ENCODE measurements at places on chromosomes 3 and 15.
A peak's percentile ranks its signal among the peaks of the same experiment; 100 is the strongest.

DNA sequence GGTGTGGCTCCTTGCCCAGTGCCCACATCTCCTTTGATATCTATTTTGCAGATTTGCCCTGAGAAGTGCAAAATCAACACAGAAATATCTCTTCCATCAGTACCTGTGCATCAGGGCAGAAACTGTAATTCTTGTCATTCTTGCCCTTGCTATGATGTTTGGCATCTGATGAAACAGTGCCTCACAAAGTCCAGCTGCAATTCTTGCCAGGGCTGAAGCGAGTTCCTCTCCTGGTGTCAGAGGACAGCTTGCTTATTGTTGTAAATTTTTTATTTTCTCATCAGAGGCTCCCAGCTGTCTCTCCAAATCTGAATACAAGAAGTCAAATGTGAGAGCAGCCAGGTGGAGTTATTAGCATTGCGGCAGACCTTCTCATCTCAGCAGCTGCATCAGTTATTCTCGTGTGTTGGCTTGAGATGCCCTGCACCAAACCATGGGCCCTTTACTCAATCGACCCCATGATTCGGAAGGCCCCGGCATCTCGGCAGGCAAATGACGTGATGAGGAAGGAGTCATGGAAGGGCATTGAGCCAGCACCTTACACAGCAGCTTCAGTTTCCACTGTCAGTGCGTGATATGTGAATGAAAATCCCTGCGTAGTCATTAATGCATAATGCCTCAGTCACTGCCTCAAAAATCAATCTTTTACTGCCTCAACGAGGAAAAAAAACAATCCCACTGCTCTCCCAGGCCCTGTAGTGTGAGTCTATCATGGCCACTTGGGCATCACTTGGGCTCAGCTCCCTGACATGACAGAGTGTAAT, 93.4 kb downstream of the CCNL1 start:
- no peak for DNase-seq

- DNase-seq = no peak
Observed at GRCh38 chr3:32420126-32421038, 28.7 kb downstream of the CMTM7 start.

DNA sequence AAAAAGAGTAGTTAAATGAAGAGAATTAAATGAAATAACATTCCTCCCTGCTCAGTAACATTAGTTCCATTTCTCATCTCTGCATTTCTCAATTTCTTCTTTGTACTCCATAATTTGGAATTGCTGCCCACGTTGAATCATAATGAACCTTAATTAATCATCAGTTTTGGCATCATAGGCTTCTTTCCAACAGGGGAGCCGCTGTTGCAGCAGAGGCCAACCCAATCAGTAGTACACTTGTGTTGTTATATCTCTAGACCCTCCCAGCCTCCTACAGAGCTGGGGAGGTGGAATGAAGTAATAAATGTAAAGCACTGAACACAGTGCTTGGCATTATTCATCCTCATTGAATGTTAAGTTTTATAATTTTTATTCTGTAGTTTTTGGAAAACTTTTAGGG, 240.7 kb downstream of the CHST2 start:
- no peak for DNase-seq

- no peak for DNase-seq
Observed at GRCh38 chr15:68300115-68300940, 22.8 kb downstream of the FEM1B start.

DNA sequence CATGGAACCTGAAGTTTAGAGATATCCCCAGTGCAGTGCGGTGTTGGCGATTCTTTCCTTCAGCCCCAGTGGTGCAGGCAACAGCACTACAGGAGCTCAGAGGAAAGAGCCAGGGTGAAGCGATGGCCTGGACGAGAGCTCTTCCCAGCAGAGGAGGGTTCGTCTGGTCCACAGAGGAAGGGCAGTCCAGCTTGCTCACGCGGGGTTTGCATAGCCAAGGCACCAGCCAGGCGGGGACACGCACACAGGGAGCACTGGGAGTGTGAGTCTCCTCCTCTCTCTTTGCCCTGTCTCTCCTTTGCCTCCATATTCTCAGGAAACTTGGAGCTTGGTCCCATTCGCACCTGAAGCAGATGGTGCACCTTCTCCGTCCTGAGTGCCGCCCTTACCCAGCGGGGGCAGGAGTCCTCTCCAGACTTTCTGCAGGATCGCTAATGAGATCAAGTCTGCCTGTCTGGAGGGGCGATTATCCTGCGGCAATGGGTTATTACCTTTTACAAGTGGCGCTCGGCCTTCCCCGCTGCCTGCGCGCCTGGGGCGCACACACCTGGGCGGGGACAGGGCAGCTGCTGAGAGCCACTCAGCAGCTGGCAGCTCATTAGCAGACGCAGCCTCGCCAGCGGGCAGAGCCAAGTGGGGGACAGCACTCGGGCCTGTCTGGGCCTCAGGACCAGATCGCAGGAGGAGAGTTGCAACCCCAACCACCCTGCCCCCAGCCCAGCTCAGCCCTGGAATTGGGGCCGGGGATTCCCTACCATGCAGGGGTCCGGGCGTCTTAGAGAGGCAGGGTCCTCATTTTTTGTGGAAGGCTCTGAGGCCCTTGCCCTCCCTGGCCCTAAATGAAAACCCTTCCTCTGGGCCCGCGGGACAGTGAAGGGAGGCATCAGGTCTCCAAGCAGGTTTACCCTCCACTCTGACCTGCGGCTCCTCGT, 119.0 kb upstream of the MEF2A start:
- DNase-seq = no peak

GRCh38 chr3:160400030-160400701, 716 bp downstream of the SMC4 start:
- DNase-seq = peak; percentile 22

DNA sequence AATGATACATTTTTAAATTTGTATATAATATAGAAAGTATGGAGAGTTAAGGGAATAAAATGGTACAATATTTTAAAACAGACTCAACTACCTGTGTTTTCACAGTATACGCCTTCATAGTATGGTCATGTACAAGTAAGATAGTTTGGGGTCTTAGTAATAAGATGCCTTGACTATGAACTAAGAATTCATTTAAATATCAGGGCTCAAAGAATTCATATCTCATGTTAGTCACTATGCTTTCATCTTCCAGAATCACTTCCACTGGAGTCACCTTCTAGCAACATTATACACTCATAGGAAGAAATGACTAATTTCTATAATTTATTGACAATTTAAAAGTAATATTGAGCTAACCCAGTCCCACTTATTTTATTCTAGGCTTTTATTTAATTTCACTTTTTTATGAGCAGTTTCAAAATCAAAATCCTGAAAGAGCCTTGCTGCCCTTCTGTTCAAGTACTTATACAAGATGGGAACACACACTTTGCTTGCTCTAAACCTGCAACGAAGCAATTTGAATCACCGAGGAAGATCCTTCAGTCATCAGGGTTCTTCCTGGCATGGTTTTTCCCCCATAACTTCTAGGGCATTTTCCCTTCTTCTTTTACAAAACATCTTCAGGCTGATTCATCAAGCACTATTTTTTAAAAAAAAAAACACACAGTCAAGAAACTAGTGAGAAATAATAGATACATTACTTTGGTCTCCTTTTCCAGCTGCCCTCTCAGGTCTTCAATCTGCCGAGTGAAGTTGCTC, 94.1 kb downstream of the MYH15 start:
- DNase-seq = no peak

DNA sequence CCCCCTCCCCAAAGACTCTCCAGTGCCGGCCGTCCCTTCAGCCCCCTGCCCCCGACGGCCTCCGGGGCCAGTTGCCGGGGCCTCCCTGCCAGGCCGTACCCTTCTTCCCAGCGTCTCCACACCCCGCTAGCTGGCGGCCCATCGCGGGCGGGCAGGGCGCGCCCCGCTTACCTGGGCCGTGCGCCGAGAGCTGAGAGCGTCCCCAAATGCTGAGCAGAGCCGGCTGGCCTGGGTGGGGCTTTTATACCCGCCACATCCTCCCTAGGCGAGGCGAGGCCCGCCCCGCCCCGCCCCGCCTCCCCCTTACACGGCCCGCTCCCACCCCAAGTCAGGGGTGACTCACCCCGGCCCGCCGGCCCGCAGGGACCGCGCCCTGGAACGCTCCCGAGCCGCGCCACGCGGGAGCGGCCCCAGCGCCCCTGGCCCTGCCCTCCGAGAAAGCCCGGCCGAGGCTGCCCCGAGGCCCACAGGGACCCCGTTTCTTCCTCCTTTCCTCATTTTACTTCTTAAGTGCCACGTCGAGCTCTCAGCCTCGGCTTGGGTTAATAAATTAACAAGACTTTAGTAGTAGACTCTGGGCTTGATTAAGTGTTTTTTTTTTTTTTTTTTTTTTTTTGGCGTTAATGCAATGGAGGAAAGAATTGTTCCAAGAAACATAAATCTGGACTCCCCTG, at the start of gene ANXA2:
Gene ANXA2 (minus strand): TSS at position 215 of the 674 bp plus-strand sequence. CDS start 11,911 bp downstream, outside the sequence.
- DNase-seq = peak; percentile 38

DNA sequence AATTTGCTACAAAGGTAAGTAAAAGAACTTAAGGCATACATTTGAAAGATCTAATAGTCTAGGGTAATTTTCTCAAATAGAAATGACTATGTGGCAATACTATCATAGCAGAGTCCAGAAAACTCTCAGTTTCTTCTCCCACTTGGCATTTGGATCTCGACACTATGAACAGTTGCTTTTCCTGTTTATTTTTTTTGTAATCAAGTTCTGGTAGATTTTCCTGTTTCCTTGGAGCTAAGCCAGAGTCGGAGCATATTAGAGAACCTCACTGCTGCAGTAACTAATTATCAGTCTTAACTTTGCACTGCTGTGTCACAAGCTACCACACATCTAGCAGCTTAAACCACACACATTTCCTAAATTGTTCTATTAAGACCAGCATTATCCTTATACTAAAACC, 44.9 kb upstream of the ZNF385D start:
- DNase-seq = no peak

GRCh38 chr15:35690698-35691116, 144.7 kb upstream of the DPH6 start:
- DNase-seq = no peak

DNA sequence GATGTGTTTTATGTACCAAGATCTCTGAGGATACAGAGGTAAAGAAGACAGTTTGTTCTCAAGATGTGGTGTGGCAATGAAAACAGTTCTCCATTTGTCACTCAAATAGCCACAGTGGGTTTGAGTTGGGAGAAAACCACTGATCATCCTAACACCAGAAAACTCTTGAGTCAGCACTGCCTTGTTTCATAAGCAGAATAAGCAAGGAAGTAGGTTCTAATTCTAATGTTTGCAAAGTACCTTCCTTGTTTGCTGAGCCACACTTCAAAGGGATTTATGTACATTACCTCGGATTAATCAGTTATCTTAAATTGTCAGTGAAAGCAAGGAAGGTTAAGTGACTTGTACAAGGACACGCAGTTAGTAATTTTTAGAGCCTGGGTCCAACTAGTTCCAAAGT, 107.8 kb upstream of the BOC start:
- no peak for DNase-seq

DNA sequence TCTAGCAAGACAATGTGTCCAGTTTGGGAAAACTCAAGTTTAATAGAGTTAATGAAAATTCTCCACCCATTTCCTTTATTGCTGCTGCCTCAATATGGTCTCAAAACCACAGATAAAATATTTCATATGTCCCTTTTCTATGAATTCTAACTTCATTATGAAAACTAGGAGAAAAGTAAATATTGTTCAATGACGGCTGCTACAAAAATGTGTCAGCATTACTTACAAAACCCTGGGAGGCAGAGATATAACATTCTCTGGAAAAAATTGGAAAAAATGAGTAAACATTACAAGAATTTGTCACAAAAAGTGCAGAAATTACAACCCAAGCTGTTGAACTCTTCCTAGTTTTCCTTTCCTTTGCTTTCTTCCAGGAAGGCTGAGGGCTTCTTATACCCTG, 22.2 kb upstream of the FBN1 start:
- no peak for DNase-seq

DNA sequence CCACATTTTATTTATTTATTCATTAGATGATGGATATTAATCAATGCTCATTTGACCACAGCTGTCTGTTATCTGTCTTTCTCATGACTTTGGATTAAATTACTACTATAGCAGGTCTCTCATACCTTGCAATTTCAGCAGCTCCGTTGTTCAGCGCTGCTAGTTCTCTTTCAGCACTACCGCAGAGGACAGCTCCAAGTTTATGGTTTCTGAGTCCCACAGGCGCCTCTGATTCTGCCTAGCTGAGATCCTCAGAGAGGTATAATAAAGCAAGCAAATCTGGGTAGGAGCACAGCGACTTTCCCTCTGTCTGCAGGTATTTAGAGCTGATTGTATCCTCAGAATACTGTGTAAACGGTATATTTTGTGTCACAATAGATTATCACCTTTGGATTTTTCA, 204.9 kb downstream of the CNTN4 start:
- DNase-seq = no peak

- no peak for DNase-seq
Observed at GRCh38 chr15:69061414-69061842, 46.9 kb downstream of the NOX5 start.

GRCh38 chr3:185696039-185696438, 109.9 kb downstream of the SENP2 start:
- DNase-seq = no peak

DNA sequence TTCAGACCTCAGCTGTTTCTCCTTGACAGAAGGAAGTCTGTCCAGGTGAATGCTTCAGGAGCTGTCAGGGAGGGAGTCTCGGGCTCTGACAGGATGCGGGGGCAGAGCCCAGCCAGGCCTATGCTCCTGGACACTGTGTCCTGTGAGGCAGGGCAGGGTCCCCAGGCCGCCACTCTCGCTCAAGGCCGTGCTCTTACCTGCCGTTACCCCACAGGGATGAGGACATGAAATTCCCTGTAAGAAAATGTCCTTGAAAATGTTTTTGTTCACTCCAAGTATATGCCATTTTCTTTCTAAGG, 63.9 kb downstream of the BOC start:
- DNase-seq = no peak

GRCh38 chr15:62492900-62493299, 327.8 kb upstream of the C2CD4B start:
- DNase-seq = no peak

GRCh38 chr3:29083081-29083480, 197.8 kb upstream of the RBMS3 start:
- DNase-seq = no peak

DNA sequence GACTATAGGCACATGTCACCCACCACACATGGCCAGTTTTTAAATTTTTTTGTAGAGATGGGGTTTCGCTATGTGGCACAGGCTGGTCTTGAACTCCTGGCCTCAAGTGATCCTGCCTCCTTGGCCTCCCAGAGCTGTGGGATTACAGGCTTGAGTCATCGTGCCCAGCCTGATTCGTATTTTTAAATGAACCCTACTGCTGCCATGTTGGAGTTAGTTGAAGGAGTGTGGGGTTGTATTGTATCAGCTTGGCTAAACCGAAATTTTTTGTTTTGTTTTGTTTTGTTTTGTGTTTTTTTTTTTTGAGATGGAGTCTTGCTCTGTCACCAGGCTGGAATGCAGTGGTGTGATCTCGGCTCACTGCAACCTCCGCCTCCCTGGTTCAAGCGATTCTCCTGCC, 11.8 kb upstream of the ZNF770 start:
- no peak for DNase-seq

DNA sequence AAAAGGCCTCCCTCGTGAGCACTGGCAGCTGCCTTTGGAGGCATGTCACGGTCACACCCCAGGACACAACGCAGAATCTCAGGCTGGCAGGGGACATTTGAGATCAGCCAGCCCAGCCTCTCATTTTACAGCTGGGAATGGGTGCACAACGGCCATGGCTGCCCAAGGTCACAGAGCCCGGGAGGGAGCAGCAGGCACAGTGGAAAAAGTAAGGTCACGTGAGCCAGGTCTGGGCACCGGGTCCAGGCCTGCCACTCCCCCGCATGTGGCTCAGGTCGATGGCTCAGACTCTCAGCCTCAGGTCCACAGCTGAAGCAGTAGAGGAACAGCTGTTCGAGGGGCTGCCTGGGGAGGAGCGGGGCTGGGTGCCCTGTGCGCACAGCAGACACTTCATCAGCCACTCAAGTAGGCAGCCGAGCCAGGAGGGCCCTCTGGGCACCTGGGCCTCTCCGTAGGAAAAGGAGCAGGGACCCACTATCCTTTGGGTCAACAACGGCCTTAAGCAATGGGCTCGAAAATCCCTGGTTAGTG, 260.6 kb downstream of the GOLGA6L6 start:
- no peak for DNase-seq

All from substantia nigra (tissue), 51 donors.